CD4-positive, alpha-beta T cell (primary cell): ENCODE measurements at places on chromosomes 5 and 9. TPM values are rescaled to one million over a fixed set of nuclear protein-coding genes. Genes with fewer than 3 reads are reported as not detected.

The IL9 gene
- not detected for total RNA-seq

The KIAA1958 gene
- total RNA-seq, result 6.8 TPM

The SPRY4 gene
- 0.16 TPM for total RNA-seq

The DND1 gene
- total RNA-seq, result 2.1 TPM

The PCDHGB6 gene
- total RNA-seq, result 0.06 TPM

- H3K27ac ChIP-seq, result no peak overlapping the region
- DNase-seq, result no peak
- H3K36me3 ChIP-seq, result no peaks in the 10 kb centered on the region
- H3K4me1 ChIP-seq, result no peaks in the 10 kb centered on the region
Observed at GRCh38 chr5:106907979-106908378, 762.8 kb downstream of the EFNA5 start.

- no peaks in the 10 kb centered on the region for H3K36me3 ChIP-seq
- no peak overlapping the region for H3K4me3 ChIP-seq
- H3K27me3 ChIP-seq, result no peaks in the 10 kb centered on the region
- DNase-seq, result no peak
- H3K4me1 ChIP-seq, result no peaks in the 10 kb centered on the region
Observed at GRCh38 chr5:51902512-51902911, 519.3 kb downstream of the ISL1 start.

- H3K27me3 ChIP-seq, result peaks cover 3% of the 10 kb centered on the region
- no peaks in the 10 kb centered on the region for H3K36me3 ChIP-seq
- H3K4me3 ChIP-seq, result no peak overlapping the region
- H3K4me1 ChIP-seq, result peaks cover 28% of the 10 kb centered on the region
- no peak overlapping the region for H3K27ac ChIP-seq
Observed at GRCh38 chr9:22078081-22078480, 69.0 kb upstream of the CDKN2B start.

GRCh38 chr9:124450931-124451661 is 845 bp downstream of the ADGRD2 start:
- no peak overlapping the region for H3K27ac ChIP-seq
- peaks cover 27% of the 10 kb centered on the region for H3K27me3 ChIP-seq
- H3K36me3 ChIP-seq, result no peaks in the 10 kb centered on the region
- H3K4me1 ChIP-seq, result peaks cover 4% of the 10 kb centered on the region
- no peak for DNase-seq
- no peak overlapping the region for H3K4me3 ChIP-seq

DNA sequence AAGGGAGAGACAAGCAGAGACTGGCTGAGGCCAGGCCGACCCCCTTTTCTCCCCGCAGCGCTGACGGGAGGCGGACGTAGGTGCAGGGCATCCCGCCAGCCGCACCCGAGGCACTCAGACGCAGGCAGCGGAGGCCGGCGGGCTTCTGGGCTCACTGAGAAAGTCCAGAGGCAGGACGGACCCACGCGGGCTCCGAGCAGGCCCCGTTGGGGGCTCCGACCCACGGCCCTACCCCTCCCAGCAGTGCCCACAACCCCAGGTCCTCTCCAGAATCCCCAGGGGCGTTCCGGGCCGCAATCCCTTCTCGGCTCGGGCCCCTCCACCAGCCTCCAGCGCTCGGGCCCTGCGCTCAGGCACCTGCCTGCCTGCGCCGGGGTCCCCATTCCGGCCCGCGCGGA is 543 bp downstream of the MTMR12 start:
- H3K4me3 ChIP-seq, result peak overlapping the region; percentile 87
- no peaks in the 10 kb centered on the region for H3K27me3 ChIP-seq
- H3K4me1 ChIP-seq, result peaks cover 38% of the 10 kb centered on the region
- H3K27ac ChIP-seq, result peak overlapping the region; percentile 52

DNA sequence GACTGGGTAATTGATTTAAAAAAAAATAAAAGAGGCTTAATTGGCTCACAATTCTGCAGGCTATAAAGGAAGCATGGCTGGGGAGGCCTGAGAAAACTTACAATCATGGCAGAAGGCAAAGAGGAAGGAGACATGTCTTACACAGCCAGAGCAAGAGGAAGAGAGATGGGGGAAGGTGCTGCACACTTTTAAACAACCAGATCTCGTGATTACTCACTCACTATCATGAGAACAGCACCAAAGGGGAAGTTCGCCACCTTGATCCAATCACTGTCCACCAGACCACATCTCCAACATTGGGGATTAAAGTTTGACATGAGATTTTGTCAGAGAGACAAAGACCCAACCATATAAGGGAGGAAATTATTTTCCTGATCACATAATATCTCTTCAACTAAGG is 138.8 kb upstream of the NR4A3 start:
- H3K36me3 ChIP-seq, result no peaks in the 10 kb centered on the region
- H3K4me1 ChIP-seq, result no peaks in the 10 kb centered on the region
- no peak overlapping the region for H3K27ac ChIP-seq
- H3K27me3 ChIP-seq, result no peaks in the 10 kb centered on the region
- no peak overlapping the region for H3K4me3 ChIP-seq
- no peak for DNase-seq

- H3K36me3 ChIP-seq, result no peaks in the 10 kb centered on the region
- peak within 1 kb of the TSS; percentile 31 for H3K4me3 ChIP-seq
- H3K4me1 ChIP-seq, result peaks cover 18% of the 10 kb centered on the region
- peaks cover 30% of the 10 kb centered on the region for H3K27me3 ChIP-seq
- no peak for DNase-seq
Observed at GRCh38 chr9:88991066-88992034, at the start of gene S1PR3. TSS of gene S1PR3 (plus strand) at chr9:88991468. CDS start at chr9:89001201, 9,733 bp downstream.

- H3K36me3 ChIP-seq, result no peaks in the 10 kb centered on the region
- no peaks in the 10 kb centered on the region for H3K27me3 ChIP-seq
- DNase-seq, result peak; percentile 13
- H3K4me1 ChIP-seq, result peaks cover 13% of the 10 kb centered on the region
- no peak overlapping the region for H3K27ac ChIP-seq
Observed at GRCh38 chr9:21579247-21579671, 97.1 kb upstream of the IFNE start.

GRCh38 chr5:1673042-1673677 is 126.5 kb downstream of the MRPL36 start:
- no peaks in the 10 kb centered on the region for H3K36me3 ChIP-seq
- H3K27me3 ChIP-seq, result peaks cover 22% of the 10 kb centered on the region
- no peak for DNase-seq
- H3K4me3 ChIP-seq, result no peak overlapping the region
- H3K27ac ChIP-seq, result no peak overlapping the region

GRCh38 chr9:22374051-22374450 is 72.6 kb upstream of the DMRTA1 start:
- no peaks in the 10 kb centered on the region for H3K4me1 ChIP-seq
- no peaks in the 10 kb centered on the region for H3K36me3 ChIP-seq
- H3K4me3 ChIP-seq, result no peak overlapping the region
- DNase-seq, result no peak

GRCh38 chr9:110545705-110546104 is 33.8 kb downstream of the SVEP1 start:
- no peak for DNase-seq
- no peak overlapping the region for H3K27ac ChIP-seq
- no peaks in the 10 kb centered on the region for H3K27me3 ChIP-seq
- H3K4me1 ChIP-seq, result no peaks in the 10 kb centered on the region

DNA sequence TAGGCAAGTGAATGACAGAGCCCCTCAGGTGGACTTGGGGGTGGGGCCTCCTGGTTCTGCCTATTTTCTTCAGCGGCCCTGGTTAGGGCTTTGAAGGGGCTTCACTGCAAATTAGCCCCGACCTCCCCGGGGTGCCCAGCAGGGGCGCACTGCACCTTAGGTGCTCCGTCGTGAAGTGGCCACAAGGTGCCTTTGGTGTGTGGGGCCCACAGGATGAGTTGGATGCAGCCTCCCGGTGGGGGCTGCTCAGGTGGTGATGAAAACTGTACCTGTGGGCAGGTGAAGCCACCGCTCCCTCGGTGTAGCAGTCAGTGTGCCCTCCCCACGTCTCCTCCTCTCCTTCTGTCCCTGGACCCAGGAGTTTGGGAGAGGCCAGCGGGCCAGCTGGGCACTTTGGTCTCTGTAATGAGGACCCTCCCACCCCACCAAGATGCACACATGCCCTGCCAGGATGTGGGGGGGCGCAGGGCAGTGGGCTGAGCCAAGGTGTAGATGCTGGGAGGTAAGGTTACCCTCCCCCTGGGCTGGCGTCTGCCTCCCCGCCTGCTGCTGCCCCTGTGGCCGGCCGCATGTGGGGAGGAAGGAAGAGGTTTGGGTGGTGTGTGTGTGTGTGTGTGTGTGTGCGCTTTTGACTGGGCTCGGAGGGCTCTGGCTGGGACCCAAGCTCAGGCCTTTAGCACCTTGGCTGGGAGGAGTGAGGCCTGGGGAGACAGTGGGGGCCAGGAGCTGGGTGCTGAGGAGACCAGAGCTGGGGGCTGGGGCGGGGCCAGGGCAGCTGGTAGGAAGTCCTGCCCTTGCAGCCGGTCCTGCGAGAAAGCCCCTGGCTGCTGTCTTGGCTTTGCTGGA is 55.6 kb downstream of the RXRA start:
- H3K36me3 ChIP-seq, result no peaks in the 10 kb centered on the region
- peaks cover 47% of the 10 kb centered on the region for H3K4me1 ChIP-seq
- H3K27ac ChIP-seq, result no peak overlapping the region
- peak; percentile 31 for DNase-seq
- H3K27me3 ChIP-seq, result no peaks in the 10 kb centered on the region
- no peak overlapping the region for H3K4me3 ChIP-seq

GRCh38 chr5:76007904-76008303 is 75.3 kb upstream of the SV2C start:
- no peaks in the 10 kb centered on the region for H3K4me1 ChIP-seq
- DNase-seq, result no peak
- H3K36me3 ChIP-seq, result no peaks in the 10 kb centered on the region
- no peak overlapping the region for H3K27ac ChIP-seq

DNA sequence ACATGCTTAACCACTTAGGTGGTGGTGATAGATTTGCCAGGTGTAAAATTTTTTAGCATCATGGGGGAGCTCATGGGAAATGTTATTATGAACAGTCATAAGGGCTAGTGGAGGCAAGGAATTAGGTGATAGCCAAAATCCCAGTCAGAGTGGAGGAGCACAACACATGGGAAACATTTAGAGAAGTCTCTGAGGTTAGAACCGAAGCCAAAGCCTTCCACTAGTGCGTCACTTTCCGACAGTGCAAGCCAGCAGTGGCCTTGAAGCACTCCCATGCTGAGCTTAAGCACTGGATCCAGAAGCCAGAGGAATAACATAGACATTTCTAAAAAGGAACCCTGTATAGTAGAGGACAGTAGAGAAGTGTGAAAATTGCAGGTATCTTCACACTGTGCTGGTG is 101.5 kb upstream of the SNX2 start:
- H3K36me3 ChIP-seq, result no peaks in the 10 kb centered on the region
- H3K4me1 ChIP-seq, result no peaks in the 10 kb centered on the region
- H3K4me3 ChIP-seq, result no peak overlapping the region

GRCh38 chr5:31347552-31347905 is 154.0 kb downstream of the CDH6 start:
- no peaks in the 10 kb centered on the region for H3K36me3 ChIP-seq
- no peak overlapping the region for H3K27ac ChIP-seq
- no peak overlapping the region for H3K4me3 ChIP-seq
- DNase-seq, result no peak
- H3K4me1 ChIP-seq, result no peaks in the 10 kb centered on the region

DNA sequence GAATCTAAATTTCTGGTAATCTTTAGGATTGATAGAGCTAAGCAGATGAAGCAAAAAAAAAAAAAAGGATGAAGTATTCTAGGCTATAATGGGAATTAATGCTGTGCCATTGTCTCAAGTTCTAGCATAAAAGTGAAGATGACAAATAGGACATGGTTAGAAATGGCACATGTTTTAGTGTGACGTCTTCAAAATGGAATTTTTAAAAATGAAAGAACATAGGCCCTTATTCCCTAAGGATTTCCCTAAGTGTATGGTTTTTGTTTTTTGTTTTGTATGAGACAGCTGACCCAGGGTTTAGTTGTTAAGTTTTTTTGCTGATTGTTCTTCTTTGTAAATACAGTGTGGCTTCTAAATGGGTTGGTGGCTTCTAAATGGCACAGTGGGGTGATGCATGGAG is 7.1 kb downstream of the TLE4 start:
- peaks cover 33% of the 10 kb centered on the region for H3K4me1 ChIP-seq
- no peak overlapping the region for H3K27ac ChIP-seq
- no peak overlapping the region for H3K4me3 ChIP-seq

DNA sequence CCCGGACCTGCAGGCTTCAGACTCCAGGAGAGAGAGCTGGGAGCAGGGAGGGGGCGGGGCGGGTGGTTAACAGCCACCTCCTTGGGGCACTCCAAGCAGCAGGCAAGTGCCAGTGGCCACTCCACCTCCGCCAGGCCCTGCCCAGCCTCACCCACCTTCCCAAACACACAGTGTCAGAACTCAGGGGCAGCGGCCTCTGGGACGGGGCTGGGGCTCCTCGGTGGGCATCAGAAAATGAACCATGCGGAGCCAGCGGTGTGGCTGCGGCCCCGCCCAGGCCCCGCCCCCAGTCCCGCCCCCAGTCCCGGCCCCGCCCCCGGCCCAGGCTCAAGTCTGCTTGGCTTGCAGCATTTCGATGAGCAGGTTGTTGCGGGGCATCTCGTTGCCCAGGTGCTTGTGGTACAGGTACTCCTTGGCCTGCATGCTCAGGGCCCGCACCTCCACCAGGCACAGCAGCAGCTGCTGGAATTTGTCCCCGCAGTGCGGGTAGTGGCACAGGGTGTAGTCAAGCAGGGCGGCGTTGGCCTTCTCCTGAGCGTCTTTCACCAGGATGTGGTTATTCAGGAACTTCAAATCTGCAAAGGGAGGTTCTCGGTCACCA is 24.7 kb downstream of the NR5A1 start:
- H3K27ac ChIP-seq, result no peak overlapping the region
- H3K36me3 ChIP-seq, result no peaks in the 10 kb centered on the region
- peaks cover 10% of the 10 kb centered on the region for H3K27me3 ChIP-seq
